ENCODE measurements at places on chromosomes 7 and 10.

- no peak for DNase-seq
Measured at GRCh38 chr10:85524001-85524666, 842.5 kb downstream of the GRID1 start.

DNA sequence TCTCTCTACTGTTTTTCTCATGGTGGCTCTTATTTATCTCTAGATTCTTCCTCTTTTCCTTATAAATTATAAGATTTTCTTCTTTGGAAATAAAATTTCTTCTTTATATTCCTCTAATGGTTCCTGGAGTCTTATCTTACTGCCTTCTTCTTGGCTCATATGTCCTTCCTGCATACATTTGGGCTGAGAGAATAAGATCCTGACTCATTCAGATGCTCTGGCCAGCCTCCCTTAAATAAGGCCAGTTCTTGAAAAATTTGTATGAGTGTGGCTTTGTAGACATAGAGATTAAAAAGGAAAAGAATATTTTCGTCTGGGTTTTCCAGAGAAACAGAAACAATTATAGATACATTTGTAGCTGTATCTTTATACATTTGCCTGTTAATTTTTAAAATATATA lies 411.3 kb downstream of the KIF20B start:
- DNase-seq = no peak

GRCh38 chr7:14147532-14147931 lies 158.1 kb upstream of the ETV1 start:
- no peak for DNase-seq

DNA sequence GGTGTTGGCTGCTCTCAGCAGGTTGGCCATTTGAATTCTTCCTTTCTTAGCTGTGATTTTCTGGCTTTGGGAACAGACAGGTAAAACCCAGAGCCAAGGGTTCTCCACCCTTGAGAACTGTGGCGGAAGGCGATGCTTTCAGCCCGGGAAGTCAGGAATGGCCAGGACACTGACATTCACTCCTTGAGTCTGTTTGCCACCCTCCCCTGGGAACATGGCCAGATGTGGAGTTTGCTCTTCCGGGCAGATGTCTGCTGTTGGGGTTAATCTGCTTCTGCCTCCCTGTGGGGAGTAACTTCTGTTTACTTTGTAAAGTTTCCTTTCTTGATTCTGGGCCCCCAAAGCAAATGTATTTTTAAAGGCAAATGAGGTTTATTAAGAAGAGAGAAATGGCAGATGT lies 17.7 kb downstream of the GATA3 start:
- no peak for DNase-seq

DNA sequence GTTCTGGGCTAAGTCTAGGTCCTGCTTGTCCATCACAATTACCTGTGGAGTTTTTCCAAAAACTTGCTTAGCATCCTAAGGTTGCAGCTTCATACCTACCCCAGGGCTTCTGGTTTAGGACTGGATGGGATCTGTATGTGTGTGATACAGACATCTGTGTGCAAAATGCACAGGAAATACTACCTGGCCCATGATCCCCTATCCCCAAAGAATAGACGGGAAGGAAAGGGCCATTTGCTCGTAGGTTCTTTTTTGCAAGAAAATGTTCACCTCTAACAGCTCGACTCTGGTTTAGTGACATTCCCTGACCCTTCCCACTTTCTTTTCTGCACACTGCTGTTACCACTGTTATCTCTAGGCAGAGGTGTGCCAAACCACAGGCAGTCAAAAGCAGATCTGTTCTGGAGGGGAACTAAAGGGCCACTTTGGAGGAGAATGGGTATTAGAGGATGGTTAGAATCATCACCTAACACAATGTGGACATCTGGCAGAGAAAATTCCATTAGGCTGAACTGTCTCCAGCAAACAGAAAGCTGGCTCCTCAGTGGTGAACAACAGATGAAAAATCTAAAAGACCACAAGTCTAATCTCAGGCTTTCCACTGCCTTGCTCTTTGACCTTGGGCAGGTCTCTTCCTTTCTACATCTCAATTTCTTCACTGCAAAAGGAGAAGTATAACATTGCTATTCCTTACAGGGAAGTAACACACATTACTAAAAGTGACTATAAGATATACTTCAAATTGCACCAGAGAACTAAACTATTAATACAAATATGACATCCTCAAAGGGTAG lies 107.4 kb downstream of the UBE2H start:
- DNase-seq = no peak

DNA sequence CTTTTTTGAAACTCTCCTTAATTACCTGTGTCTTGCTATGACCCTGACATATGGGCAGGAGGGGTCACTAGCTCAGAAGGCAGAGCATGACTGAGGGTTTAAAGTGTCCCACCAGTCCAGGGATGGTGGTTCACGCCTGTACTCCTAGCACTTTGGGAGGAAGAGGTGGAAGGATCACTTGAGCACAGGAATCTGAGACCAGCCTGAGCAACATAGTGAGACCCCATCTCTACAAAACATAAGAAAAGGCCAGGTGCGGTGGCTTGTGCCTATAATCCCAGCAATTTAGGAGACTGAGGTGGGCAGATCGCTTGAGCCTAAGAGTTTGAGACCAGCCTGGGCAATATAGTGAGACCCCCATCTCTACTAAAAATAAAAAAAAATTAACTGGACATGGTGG lies 133.8 kb downstream of the TMEM178B start:
- no peak for DNase-seq

DNA sequence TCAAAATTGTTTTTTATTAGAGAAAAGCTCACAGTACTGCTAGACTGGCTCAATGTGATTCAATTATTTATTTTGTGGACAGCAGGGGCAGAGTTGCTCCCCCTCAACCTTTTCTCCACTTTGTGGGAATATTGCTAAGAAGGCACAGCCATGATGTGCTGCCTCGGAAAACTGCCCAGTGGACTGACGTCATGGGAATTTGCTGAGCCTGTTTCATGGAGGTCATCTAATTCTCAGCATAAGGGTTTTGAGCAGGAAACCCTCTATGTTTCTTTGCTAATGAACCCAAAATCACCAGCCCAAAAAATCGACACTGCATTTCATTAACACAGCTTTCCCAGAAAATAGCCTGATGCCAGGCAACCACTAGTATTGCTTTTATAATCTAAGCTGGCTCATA lies 228.8 kb upstream of the FAM3C start:
- DNase-seq = no peak

DNA sequence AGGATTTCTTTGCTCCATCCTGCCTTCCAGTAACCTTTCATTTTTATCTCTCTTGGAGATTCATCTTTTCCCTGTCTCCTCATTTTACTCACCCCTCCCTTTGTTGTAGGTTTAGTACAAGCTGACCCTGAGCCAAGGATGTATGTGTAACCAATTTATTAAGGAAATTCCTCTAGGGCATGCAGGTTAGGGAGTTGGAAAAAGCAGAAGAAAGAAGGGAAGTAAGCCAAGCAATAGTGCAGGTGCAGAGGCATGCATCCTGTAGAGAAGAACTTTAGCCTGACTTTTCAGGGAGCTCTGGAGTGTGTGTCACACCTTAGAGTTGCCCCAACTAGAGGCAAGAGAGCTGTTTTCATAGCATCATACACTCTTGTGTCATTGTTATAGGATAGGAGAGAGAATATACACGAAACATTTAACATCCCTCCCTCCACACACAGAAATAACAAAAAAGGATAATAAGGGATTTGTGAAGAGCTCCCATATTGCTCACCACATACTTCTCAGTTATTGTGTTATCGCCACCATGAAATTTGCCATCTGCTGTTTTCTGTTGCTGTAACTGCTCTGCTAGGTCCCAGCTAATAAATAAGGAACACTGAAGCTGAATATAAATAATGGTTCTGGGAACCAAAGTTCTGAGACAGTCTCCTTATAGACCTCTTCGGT lies 21.8 kb upstream of the SEMA3C start:
- DNase-seq = no peak

DNA sequence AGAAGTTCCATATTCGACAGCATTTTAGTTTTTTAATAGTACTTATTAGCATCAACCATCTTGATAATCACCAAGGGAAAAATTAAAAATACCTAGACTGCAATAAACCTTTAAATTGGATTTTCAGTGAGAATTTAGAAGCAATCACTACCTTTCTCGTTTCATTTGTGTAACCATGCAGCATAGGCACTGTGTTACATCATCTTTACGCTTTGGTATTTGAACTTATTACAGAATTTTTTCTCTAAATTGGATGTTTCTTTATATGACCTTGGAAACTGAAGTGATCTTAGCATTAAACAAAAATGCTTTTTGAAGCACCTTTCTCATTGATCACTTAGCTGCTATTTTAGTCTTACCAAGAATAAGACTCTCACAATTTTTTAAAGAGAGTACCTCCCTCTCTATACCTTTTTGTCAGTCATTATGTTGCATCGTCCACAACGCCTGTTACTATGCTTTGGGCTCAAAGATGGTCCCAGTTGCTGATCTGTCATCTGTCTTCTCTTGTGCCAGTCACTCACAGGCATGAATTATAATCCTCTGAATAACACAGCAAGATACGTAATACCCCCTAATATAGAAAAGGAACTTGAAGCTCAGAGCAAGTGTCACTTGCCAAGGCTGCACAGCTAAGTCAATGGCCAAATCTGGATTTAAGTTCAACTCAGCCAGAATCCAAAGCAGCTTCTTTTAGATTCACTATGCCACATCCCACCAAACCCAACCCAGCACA lies 19.6 kb upstream of the ASCC1 start:
- no peak for DNase-seq

- no peak for DNase-seq
Measured at GRCh38 chr10:35533565-35533964, 71.6 kb upstream of the GJD4 start.

GRCh38 chr7:67359900-67360299 lies 363.3 kb downstream of the TYW1 start:
- DNase-seq = no peak

GRCh38 chr7:92437956-92438491 lies 9.3 kb upstream of the GATAD1 start:
- no peak for DNase-seq

DNA sequence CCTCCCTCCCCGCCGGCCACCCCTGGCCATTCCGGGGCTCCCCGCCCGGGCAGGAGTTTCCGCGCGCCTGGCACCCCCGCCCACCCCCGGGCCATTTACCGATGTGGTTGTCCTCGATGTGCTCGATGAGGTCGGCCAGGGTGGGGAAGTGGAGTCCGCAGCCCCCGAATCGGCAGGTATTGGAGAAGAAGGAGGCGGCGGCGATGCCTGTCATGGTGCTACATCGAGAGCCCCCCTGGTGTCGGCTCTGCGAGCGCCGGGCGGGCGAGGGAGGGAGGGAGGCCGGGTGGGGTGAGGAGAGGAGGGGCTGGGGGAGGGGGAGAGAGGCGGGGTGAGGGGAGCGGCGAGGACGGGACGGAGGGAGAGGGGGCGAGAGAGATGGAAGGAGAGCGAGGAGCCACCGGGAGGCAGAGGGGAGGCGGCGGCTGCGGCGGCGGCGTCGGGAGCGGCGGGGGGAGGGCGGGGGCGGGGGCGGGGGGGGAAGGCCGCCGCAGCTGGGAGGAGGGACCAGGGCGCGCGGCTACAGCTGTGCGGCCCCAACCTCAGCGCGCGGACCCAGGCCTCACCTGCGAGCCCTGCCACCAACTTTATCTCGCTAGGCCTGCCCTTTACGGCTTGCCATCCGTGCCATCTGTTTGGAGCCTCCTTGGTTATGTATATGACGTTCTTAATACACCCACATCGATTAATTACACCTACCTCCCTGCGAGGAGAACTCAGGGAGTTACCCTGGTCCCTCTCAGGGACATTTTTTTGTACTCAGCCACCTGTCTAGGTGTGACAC lies at the start of gene JAZF1:
Gene JAZF1 (minus strand): TSS at position 432 of the 784 bp plus-strand sequence.
- DNase-seq = peak; percentile 24

DNA sequence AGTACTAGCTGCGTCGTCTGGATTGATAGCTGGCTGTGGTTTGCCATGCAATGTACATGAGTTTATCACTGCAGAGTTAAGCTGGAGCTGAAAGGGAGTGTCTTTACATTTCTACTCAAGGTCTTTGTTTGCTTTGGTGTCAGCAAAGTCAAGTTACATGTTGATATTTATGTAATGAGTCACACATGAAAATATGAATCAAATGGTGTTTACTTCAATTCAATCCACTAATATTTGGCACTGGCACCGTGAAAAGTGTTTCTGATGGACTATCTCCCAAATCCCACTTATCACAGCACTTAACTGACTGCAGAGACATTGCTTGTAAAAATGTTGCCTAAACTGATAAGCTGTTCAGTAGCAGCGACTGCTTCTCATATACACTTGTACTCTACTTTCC lies 395.9 kb downstream of the TFEC start:
- DNase-seq = no peak

DNA sequence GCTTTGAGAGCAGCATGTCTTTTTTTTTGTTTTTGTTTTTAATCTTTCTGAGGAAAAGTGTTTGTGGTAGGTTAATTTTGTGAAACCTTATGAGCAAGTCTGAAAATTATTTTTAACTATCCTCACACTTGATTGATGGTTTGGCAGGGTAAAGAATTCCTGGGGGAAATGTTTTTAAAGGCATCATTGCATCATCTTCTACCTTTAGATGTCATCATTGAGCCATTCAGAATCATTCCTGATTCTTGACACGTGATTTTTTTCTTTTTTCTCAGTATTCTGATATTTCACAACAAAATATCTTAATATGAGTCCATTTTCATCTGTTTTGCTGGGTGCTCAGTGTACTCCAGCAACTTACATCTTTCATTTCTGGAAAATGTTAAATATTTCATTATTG lies 28.3 kb downstream of the PALS2 start:
- DNase-seq = no peak

DNA sequence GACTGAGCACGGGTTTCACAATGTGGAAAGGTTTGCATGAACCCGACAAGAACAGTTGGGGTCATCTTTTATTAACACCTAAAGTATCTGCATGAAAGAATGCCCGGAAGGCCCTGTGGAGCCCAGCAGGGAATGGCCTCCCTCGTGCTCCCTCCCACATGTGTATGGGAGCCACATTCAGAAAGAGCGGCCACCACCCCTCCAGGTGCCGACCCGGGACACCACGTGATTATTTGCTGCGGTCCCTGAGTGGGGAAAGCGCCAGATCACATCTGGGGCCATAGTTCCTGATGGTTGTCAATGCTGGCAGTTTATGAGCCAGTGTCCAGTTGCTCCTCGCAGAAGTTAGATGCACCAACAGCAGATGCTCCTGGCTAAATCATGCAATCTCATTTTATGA lies 571.4 kb downstream of the TCERG1L start:
- DNase-seq = no peak

DNA sequence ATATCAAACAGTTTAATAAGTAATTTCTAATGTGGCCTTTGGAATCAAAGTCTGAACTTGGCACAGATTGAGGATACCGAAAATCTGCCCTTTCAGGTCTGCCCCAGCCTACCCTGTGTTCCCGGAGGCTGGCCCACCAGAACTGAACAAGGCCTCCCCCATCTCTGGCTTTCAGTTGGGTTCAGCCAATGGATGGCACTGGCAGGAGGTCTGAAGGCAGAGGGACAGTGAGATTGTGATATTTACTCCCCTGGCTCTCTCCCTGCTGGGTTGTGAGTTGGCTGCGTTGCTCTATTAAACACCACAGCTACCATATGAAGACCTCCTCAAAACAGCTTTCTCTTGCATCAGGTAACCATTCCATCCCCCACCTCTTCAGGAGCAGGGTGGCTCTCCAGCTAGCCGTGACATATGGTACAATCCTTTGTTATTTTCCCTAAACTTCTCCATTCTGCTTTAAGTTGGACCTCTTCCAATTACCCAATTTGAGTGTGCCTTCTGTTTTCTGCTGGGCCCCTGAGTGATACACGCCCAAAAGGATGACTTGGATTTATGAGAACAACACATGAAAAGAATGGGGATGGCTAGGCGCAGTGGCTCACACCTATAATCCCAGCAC lies 28.1 kb downstream of the DNMBP start:
- DNase-seq = no peak

GRCh38 chr10:77034240-77034639 lies 603.4 kb downstream of the KCNMA1 start:
- DNase-seq = no peak

GRCh38 chr10:77417359-77417758 lies 220.2 kb downstream of the KCNMA1 start:
- no peak for DNase-seq

Measured in activated T-helper 1 cell treated with Interleukin-2 at 50 U/mL for 16 hours (primary cell).